ENCODE measurements at places on chromosomes 5 and 9. TPM values are rescaled to one million over a fixed set of nuclear protein-coding genes. Genes with fewer than 3 reads are reported as not detected.

The ANKRD31 gene
- 0.35 TPM for total RNA-seq

The GHR gene
- total RNA-seq, result not detected

The NKD2 gene
- 1.4 TPM for total RNA-seq

The LMX1B gene
- not detected for total RNA-seq

The RMND5B gene
- total RNA-seq, result 26.0 TPM

DNA sequence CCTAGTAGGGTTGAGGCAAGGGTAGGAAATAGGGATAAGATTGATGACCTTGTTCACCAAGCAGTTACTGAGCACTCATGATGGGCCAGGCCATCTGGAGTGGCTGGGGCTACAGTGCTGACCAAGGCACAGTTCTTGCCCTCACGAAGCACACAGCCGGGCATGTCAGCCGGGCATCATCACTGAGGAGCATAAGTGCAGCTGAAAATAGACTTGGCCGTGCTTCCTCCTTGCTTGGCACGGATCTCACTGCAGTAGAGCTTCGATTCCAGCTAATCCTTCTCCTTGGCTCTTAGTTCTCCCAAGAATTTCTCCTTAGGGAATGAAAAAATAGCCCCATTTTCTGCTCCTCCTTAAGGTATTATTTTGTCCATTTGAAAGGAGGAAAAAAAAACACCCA lies 116.6 kb downstream of the NMUR2 start:
- H3K4me3 ChIP-seq, result no peak overlapping the region
- no peaks in the 10 kb centered on the region for H3K27me3 ChIP-seq
- H3K4me1 ChIP-seq, result no peaks in the 10 kb centered on the region
- DNase-seq, result no peak
- no peaks in the 10 kb centered on the region for H3K36me3 ChIP-seq
- no peak overlapping the region for H3K27ac ChIP-seq

DNA sequence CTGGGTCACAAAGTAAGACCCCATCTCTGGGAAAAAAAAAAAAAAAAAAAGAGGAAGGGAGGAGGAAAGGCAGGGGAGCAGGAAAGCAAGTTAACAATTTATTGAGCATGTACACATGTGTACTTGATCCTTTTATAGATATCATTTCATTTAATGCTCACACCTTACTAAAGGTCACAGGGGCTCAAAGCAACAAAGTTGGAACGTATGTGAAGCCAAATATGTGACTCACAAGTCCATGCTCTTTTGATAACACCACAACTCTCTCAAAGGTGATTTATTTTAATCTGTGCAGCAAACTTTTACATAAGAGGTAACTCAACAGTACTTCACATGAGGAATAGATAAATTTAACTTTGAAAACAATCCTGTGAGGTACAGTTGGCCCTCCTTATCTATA lies 34.4 kb upstream of the DTWD2 start:
- H3K27ac ChIP-seq, result no peak overlapping the region
- H3K27me3 ChIP-seq, result no peaks in the 10 kb centered on the region
- DNase-seq, result no peak
- H3K36me3 ChIP-seq, result no peaks in the 10 kb centered on the region

DNA sequence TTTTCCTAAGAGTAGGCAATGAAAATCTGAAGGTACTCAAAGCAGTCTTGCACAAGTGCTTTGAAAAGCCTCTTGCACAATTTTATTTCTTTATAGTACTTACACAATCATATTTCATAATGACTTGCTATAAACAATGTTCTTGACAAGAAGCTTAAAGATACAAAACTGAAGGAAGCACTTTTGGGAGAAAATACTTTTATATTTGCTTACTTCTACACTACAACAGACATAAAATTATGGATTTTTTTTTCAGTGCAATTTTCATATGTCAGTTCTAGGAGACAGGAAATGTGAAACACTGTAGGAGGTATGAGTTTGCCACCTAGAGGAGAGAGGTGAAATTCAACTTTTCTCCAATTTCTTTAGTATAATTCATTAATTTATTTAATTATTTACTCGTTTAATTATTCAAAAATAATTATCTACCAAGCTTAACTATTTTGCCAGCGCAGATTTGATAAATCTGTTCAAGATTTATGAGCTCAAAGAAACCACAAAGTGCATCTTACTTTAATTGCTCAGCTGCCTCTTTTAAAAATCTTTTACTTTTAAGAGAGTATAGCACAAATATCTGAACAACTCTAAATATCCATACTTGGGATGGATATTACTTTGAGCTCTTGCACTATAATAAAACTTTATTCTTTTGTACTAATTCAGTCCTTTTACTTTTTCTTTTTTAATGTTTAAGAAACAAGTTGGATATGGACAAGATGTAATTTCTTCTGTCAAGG lies 29.0 kb upstream of the CDKN2B start:
- H3K4me1 ChIP-seq, result peaks cover 9% of the 10 kb centered on the region
- H3K27ac ChIP-seq, result no peak overlapping the region
- H3K27me3 ChIP-seq, result peaks cover 16% of the 10 kb centered on the region
- DNase-seq, result no peak
- no peak overlapping the region for H3K4me3 ChIP-seq
- no peaks in the 10 kb centered on the region for H3K36me3 ChIP-seq

DNA sequence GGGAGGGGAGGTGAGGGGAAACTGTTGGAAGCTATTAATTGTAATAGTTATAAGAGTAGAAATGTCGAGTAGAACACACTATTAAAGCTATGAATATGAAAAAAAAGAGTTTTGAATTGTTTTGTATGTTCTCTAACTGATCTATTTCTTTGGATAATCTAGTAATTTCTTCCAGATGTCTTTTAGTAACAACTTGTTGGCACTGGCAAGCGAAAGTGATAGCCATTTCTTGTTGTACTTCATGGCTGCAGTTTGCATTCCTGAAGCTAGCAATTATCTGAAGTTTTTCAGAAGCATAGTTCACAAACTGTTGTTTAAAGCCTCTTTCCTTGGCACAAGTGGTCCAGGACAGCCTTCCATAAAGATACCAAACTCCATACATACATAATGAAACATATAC lies 49.4 kb upstream of the SPATA31C2 start:
- no peaks in the 10 kb centered on the region for H3K4me1 ChIP-seq
- H3K36me3 ChIP-seq, result no peaks in the 10 kb centered on the region
- no peak overlapping the region for H3K4me3 ChIP-seq
- peaks cover 22% of the 10 kb centered on the region for H3K27me3 ChIP-seq
- DNase-seq, result no peak

DNA sequence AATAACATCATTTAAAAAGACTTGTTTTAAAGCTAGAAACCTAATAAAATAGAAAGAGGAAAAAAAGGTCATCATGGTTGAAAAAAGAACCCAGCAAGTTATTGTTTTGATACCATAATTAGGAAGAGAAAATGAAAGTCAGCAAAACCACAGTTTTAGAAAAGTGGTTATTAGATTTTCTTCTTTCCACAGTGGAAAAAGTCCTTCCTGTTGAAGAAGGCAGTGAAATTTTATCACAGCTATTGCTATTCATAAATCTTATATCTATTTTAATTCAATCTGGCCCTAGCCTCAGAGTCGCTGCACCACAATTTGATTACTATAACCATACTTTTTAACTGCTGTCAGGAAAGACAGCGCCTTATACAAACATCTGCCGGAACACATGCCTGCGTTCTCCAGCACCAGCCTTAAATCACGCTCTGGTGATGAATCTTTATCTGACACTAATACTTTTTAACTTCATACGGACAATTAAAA lies 60.3 kb downstream of the MAPKAP1 start:
- peaks cover 81% of the 10 kb centered on the region for H3K4me1 ChIP-seq
- H3K27ac ChIP-seq, result peak overlapping the region; percentile 37
- no peak for DNase-seq
- peaks cover 4% of the 10 kb centered on the region for H3K36me3 ChIP-seq
- H3K27me3 ChIP-seq, result no peaks in the 10 kb centered on the region
- peak overlapping the region; percentile 47 for H3K4me3 ChIP-seq

DNA sequence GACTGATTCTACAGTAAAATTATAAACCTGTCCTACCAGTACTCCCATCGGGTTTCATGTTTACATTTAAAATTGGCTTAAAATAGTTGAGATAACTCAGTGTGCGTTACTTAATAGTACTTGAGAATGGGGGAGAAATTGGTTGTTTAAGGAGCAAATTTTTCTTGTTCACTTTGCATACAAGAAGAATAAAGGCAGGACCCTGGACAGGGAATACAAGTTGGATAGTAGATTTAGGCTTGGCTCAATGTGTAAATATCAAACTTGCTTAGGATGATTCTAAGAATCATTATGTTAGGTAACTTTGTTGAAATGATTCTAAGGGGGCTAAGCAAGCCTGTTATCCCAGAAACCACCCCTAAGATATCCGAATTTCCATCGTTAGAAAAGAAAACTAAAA lies 448.4 kb upstream of the TLE4 start:
- DNase-seq, result no peak
- H3K4me3 ChIP-seq, result no peak overlapping the region
- no peaks in the 10 kb centered on the region for H3K36me3 ChIP-seq
- H3K4me1 ChIP-seq, result no peaks in the 10 kb centered on the region
- peaks cover 2% of the 10 kb centered on the region for H3K27me3 ChIP-seq

DNA sequence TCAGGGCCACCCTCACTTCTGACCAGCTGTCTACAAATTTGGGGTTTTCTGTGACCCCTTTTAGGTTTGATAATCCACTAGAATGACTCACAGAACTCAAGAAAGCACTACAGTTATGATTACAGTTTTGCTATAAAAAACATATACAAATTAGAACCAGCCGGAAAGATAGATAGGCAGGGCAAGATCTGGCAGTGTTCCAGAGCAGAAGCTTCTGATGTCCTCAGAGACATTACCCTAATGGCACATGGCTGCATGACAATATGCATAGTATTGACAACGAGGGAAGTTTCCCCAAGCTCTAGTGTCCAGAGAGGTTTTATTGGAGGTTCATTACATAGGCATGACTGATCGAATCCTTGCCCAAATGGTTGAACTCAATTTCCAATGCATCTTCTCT lies 158.1 kb downstream of the RAB3C start:
- peaks cover 6% of the 10 kb centered on the region for H3K27me3 ChIP-seq
- no peaks in the 10 kb centered on the region for H3K4me1 ChIP-seq
- no peak overlapping the region for H3K27ac ChIP-seq
- no peaks in the 10 kb centered on the region for H3K36me3 ChIP-seq
- no peak overlapping the region for H3K4me3 ChIP-seq

- no peaks in the 10 kb centered on the region for H3K36me3 ChIP-seq
- H3K4me3 ChIP-seq, result no peak overlapping the region
- no peaks in the 10 kb centered on the region for H3K27me3 ChIP-seq
- no peak overlapping the region for H3K27ac ChIP-seq
- H3K4me1 ChIP-seq, result no peaks in the 10 kb centered on the region
These were observed 49.6 kb upstream of the UBAC1 start for GRCh38 chr9:136010615-136011361.

DNA sequence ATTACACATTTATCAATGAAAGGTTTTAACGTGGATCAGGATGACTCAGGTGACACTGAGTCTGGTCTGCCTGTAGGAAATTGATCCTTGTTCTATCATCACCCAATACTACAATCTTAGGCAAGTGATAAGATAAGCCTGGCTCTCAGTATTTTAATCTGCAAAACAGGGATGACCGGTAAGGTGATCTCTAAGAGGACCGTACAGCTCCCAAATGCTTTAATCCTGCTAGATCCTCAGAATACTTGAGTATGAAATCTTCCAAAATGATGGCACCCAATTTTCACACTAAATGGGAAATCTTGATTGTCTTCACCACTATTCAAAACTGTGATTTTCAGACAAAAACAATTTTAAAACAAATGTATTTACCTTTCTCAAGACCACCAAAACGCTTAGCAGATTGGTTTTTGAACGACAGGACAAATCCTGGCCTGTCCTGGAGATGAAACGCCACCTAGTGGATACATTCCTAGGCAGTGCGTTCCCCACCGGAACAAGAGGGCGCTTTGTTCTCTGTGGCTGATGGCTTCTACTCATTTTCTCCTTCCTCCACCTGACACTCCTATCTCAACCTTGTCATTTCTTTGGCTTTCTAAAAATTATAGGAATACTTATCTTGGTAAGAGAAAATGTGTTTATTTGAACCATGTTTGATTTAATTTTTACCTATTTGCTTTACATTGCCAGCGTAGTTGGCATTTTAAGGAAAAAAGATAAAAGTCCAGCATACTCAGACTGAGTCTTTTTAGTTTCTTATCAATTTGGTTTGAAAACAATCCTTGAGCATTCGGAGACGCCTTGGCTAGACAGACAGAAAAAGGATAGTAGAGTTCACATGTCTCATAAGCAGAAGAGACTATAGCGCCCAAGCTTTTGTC lies 41.2 kb upstream of the VCAN start:
- H3K4me1 ChIP-seq, result no peaks in the 10 kb centered on the region
- DNase-seq, result peak; percentile 76
- H3K4me3 ChIP-seq, result no peak overlapping the region
- H3K27me3 ChIP-seq, result no peaks in the 10 kb centered on the region

- no peak overlapping the region for H3K4me3 ChIP-seq
- no peaks in the 10 kb centered on the region for H3K4me1 ChIP-seq
- peaks cover 5% of the 10 kb centered on the region for H3K36me3 ChIP-seq
- no peak for DNase-seq
- no peak overlapping the region for H3K27ac ChIP-seq
- H3K27me3 ChIP-seq, result no peaks in the 10 kb centered on the region
These were observed 62.8 kb downstream of the IPPK start for GRCh38 chr9:92607088-92607487.

- H3K27ac ChIP-seq, result no peak overlapping the region
- H3K36me3 ChIP-seq, result no peaks in the 10 kb centered on the region
- no peak overlapping the region for H3K4me3 ChIP-seq
These were observed 183.5 kb upstream of the EDIL3 start for GRCh38 chr5:84568171-84568570.

GRCh38 chr5:22593592-22593991 lies 259.6 kb downstream of the CDH12 start:
- H3K4me3 ChIP-seq, result no peak overlapping the region
- H3K27me3 ChIP-seq, result no peaks in the 10 kb centered on the region
- DNase-seq, result no peak
- H3K4me1 ChIP-seq, result no peaks in the 10 kb centered on the region
- H3K27ac ChIP-seq, result no peak overlapping the region

DNA sequence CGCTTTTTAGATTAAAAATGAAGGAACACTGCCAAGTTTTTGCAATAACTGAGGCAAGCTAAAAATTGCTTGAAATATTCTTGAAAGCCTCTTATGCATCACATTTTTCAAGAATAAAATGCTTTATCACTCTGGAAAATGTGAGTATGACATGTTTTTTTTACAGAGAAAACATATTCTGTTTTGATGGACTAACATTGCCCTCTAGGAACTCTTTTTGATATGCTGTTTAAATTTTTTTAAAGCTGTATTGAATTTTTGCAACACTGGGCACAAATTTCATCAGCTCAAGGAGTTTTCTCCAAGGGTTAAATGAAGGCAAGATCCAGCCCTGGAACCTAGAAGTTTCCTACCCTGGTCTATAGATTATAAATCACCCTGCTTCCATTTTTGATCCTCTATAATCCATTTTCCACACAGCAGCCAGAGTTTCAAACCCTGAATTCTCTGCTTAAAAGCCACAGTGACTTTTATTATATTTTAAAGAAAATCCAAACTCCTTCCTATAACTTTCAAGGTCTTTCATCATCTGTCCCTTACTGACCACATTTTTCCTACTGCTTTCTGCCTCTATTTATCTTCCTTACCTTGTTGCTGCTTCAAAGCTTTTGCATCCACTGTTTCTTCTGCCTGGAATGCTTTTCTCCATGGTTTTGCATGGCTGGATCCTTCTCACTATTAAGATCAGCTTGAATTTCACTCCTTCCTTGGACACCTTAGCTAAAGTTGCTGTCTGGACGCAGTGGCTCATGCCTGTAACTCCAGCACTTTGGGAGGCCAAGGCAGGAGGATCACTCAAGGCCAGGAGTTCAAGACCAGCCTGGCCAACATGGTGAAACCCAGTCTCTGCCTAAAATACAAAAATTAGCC lies 60.9 kb downstream of the IL31RA start:
- DNase-seq, result no peak
- no peak overlapping the region for H3K4me3 ChIP-seq
- no peaks in the 10 kb centered on the region for H3K27me3 ChIP-seq
- H3K4me1 ChIP-seq, result peaks cover 13% of the 10 kb centered on the region
